ENCODE measurements at places on chromosomes 5 and 9.

- no peak for DNase-seq
Measured at GRCh38 chr9:6873857-6874256, 116.1 kb downstream of the KDM4C start.

GRCh38 chr5:175765858-175766257, 105.5 kb upstream of the CPLX2 start:
- no peak for DNase-seq

DNA sequence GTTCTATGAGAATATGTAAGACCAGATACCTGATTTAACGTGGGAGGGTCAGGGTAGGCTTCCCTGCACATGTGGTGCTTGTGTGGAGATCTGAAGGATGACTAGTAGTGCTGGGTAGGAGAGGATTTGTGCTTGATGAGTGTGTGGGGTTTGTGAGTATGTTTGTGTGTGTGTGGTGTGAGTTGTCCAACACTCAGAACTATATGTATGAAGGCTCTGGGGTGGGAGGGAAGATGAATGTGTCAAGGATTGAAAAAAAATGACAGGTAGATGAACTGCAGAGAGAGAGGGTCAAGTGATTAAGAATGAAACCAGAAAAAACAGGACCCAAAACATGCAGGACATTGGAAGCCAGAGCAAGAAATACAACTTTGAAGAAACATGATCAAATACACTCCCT, 154.6 kb upstream of the NR3C1 start:
- DNase-seq: no peak

DNA sequence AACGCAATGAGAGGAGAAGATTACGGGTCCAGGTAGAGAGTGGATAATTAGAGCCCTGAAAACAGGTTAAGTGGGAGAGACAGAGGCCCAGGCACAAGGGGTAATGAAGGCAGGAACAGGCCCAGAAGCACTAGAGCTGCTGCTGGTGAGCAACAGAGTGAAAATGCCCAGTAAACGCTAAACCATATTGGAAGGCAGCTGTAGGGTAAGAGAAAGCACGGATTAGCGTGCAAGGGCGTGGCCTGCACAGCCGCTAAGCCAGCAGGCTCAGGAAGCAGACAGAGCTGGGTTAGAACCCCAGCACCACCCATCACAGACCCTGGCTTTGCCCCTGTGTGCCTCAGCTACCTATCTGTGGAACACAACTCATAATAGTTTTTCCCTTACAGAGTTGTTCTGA, 93.2 kb downstream of the PAX5 start:
- DNase-seq: no peak

- no peak for DNase-seq
Measured at GRCh38 chr5:43893951-43894684, 291.1 kb downstream of the NNT start.

GRCh38 chr9:91683269-91683668, 259.6 kb upstream of the NFIL3 start:
- no peak for DNase-seq

- peak; percentile 42 for DNase-seq
Measured at GRCh38 chr9:33264003-33264472, 470 bp downstream of the BAG1 start.

All from CD4-positive, alpha-beta T cell treated with Interleukin-17A for 4 hours (primary cell).